Stimulated activated CD4-positive, alpha-beta T cell treated with anti-CD3 and anti-CD28 coated beads, TNF-alpha, amount 100 ng/mL, for 1 hour (primary cell): ENCODE measurements at places on chromosomes 7 and 10.
A peak's percentile ranks its signal among the peaks of the same experiment; 100 is the strongest.

- DNase-seq = no peak
These were observed 990.1 kb downstream of the CNTNAP2 start for GRCh38 chr7:147106746-147107145.

GRCh38 chr7:75798770-75799169 is 14.8 kb downstream of the CCL24 start:
- no peak for DNase-seq

DNA sequence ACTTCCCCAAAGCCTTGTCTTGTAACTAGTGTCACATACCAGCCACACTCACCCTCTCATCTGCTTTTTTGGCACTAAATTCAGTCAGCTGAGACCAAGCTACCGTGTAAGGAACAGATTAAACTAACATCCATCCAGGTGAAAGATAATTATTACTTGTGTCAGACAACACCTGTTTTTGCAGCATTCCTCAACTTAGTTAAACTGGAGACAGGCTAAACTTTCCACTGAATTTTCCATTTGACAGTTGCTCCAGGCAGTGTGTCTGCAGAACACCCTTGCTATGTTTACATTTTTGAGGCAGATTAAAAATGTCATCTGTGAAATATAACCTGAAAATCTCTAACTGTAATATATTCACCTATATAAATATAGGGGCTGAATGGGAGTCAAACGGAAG is 73.6 kb downstream of the CYP26A1 start:
- DNase-seq = no peak

DNA sequence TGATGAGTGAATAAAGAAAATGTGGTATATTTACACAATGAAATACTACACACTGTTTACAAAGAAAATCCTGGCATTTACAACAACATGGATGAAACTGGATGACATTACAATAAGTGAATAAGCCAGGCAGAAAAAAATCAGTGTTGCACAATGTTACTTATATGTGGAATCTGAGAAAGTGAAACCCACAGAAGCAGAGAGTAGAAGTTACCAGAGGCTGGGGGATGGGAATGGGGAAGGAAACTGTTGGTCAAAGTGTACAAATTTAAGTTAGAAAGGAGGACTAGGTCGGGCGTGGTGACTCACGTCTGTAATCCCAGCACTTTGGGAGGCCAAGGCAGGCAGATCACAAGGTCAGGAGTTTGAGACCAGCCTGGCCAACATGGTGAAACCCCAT is 538.5 kb upstream of the MKI67 start:
- DNase-seq = no peak

- DNase-seq = no peak
These were observed 4.7 kb upstream of the WASHC2A start for GRCh38 chr10:50063100-50063499.

- no peak for DNase-seq
These were observed 536 bp downstream of the C10orf105 start for GRCh38 chr10:71719042-71719441.

DNA sequence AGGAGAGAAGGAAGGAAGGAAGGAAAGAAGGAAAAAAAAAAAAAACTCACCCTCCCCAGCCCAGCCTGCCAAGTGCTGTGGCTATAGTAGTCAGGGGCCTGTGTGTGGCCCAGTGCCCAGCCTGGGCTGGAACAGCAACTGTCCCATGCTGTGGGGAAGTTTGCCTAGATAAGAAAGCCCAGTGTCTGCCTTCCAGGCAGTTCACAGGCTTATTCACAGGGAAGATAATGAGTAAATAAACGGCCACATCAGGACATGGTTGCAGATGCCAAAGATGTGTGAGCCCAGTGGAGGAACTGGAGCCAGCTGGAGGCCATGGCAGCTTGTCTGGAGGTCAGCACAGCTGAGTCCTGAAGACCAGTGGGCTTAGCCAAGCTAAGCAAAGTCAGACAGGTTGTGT is 132.4 kb upstream of the FOXK1 start:
- DNase-seq = no peak

GRCh38 chr7:56007167-56007652 is 42.8 kb downstream of the NIPSNAP2 start:
- DNase-seq = no peak

GRCh38 chr10:103696411-103697145 is 158.8 kb downstream of the SH3PXD2A start:
- DNase-seq = peak; percentile 45
